Left lung (tissue), 14 donors: ENCODE measurements at places on chromosomes 2 and 18. TPM values are rescaled to one million over a fixed set of nuclear protein-coding genes. Genes with fewer than 3 reads are reported as not detected.

- no peak for DNase-seq
These were observed 749.5 kb upstream of the RAB6C start for GRCh38 chr2:129229830-129230441.

GRCh38 chr2:172701250-172701649 is 34.4 kb upstream of the RAPGEF4 start:
- no peak for DNase-seq

The NCKAP5 gene
- 19.7 TPM for polyA plus RNA-seq

The REG3G gene
- not detected for polyA plus RNA-seq

DNA sequence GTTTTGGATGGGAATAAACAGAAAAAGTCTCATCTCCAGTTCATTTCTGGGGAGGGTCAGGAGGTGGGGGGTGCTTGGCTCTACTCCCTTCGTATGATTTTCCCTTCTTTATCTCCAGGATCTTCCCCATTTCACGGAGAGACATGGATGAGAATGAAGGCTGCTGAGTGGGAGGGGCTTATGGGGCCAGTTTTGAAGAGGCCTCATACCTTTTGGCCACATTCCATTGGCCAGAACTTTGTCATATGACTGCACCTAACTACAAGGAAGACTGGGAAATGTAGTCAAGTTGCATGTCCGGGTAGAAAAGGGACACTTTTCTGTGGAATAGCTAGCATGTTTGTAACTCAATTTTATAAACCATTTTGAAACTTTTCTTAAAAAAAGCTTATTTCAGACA is 117.6 kb downstream of the NEDD4L start:
- no peak for DNase-seq

GRCh38 chr2:230687498-230687897 is 25.1 kb upstream of the CAB39 start:
- no peak for DNase-seq
